ENCODE measurements at places on chromosomes 2 and 18.

DNA sequence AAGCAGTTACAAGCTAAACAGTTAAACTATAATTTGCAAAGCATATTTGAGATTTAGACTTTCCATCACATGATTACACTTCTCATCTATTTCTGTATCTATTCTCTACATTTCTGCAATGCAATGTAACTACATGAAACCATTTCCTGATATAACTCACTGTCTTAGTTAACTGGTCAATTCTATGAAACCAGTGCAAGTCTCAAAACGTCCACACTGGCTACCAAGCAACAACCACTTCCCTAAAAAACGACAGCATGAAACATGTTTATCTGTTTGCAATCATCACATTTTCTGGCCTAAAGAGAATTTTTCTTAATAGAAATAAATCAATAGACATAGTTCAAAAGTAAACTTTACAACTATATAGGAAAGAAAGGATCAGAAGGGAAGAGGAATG is 17.4 kb downstream of the FECH start:
- no peak for DNase-seq

GRCh38 chr2:22518641-22519040 is 866.3 kb upstream of the KLHL29 start:
- no peak for DNase-seq

GRCh38 chr2:202377207-202377761 is 1.2 kb downstream of the BMPR2 start:
- DNase-seq: peak; percentile 71

- DNase-seq: peak; percentile 80
Measured at GRCh38 chr2:181485638-181485946, 28.4 kb downstream of the ITGA4 start.

- no peak for DNase-seq
Measured at GRCh38 chr2:154591294-154591820, 107.1 kb upstream of the KCNJ3 start.

DNA sequence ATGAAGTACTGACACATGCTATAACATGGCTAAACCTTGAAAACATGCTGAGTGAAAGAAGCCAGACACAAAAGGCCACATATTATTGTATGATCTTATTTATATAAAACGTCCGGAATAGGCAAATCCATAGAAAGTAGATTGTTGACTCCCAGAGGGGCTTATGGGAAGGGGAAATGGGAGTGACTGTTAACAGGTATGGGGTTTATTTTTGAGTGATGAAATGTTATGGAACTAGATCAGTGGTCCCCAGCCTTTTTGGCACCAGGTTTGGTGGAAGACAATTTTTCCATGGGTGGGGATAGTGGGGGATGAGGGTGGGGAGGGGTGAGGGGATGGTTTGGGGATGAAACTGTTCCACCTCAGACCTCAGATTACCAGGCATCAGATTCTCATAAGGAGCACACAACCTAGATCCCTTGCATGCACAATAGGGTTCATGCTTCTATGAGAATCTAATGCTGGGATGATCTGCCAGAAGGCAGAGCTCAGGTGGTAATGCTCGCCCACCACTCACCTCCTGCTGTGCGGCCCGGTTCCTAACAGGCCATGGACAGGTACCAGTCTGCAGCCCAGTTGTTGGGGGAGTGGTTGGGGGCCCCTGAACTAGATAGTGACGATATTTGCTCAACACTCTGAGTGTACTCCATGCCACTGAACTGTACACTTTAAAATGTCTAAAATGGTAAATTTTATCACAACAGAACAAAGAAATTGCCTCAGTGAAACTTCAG is 59.1 kb downstream of the EFEMP1 start:
- DNase-seq: no peak

DNA sequence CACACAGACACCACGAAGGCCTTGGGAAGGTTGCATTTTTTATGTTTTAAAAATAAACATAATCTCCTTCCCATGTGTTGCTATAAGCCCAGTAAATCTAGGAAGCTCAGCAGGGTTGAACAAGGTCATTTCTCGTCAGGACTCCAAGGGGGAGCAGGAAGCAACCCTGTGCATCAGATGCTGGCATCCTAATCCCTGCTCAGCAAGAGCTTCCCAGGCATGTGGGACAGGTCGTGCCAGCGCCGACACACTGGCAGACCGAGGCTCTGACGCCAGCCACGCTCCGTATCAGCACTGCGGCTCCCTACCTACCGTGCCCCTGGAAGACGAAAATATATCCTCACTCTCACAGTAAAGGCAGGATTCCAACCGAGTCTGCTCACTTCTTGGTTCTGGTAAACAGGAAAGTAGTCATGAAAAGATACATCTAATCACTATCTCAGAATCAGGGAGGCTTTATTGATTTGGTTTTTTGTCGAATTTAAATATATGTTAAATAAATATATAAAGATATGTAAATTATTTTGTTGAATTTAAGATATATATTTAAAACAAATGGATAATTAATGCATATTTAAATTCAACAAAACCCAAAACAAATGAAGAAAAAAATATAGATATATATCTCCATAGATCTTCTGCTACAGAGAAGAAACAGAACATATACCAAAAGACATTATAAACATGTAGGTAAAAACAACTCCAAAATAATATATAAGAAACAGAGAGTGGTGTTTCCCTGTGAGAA is 61.4 kb downstream of the TXNL1 start:
- no peak for DNase-seq

- no peak for DNase-seq
Measured at GRCh38 chr2:54601339-54601738, 122.1 kb upstream of the EML6 start.

GRCh38 chr2:28350196-28350595 is 42.5 kb upstream of the FOSL2 start:
- DNase-seq: no peak

DNA sequence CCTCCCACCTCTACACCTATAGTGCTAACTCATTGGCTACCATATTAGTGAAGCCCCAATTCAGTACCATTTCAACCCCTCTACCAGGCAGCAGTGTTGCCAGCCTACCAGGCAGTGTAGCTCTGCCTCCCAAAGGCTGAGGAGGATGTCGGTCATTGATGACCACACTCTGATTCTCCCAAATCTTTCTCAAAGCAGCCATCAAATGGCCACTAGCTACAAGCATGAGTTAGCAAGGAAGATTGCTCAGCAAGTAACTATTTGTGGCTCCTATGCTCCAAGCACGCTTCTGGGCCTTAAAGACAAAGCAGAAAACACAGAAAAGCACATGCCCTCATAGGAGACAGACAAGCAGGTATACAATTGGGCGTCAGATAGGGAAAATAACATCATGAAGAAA is 42.7 kb upstream of the AFF3 start:
- no peak for DNase-seq

DNA sequence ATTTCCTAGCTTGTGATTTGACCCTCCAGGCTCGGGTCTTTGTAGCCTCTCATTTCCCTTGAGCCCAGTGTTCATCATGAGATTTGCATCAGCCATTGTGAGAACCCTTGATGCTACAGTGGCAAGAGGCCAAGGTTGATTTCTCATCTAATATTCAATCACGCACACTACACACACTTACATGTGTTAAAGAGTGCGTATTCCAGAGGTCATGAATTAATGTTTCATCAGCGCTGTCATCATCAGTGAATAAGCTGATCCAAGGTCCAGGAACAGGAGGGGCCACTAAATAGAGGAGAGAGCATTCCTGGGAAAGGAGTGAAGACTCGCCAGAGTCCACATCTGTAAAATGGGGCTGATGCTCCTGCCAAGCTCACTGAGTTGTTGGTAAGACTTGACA is 276.1 kb upstream of the SIX2 start:
- no peak for DNase-seq

DNA sequence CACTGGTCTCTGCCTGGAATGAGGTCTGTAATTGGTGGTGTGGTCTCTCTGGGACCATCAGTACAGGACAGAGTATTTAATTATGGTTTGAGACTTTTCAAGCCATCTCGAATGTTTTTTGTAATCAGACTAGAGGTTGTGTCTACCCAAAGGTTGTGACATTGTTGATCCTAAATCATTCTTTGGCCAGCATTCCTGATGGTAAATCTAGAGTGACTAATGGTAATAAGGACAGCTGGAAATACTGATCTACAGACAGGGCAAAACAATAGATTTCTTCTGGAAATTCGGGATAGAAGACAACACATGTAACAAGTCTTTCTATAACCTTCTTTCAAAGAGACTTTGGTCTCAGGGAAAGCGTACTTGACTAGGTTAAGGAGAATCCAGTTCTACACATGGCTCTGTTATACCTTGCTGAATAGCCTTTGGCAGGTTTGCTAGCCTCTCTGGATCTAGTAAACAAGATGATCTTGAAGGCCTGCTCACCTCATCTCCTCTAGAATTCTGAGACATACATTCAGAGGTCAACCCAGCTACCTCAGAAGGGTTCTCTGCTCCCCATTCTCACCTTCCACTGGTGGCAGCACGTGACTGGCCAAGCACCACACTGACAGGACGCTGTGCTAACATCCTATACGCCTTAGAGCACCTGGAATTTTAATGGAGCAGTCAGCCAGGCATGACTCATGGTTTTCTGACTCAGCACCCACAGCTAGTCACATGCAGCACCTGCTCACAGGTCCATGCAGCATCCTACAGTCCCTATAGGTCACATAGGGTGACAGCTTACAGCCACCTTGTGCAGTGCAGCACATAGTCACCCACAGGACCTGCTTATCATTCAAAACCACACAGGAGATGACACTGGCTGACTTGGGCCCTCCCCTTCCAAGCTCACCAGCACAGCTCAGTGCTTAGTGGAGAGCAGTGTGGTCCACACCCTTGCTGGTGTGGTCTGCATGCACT is 12.2 kb downstream of the PLB1 start:
- peak; percentile 79 for DNase-seq

DNA sequence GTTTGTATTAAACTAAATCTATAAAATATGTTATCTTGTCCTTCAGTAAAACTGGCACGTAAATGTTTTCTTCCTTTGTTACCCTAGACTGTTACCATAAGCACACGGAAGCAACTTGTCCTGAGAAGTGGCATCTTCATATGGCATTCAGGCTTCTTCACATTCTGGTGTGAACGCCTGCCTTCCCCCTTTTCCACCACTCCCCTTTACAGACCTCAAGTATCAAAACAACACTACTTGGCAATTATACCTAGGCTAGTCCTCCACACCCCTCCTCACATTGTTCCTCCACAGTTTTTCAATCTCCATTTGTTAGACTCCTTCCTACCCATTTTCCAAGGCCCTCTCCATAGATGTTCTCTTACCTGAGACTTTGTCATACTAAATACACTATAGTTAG is 2.9 kb downstream of the MEX3C start:
- DNase-seq: no peak

GRCh38 chr2:5674026-5674340 is 18.2 kb upstream of the SOX11 start:
- no peak for DNase-seq

DNA sequence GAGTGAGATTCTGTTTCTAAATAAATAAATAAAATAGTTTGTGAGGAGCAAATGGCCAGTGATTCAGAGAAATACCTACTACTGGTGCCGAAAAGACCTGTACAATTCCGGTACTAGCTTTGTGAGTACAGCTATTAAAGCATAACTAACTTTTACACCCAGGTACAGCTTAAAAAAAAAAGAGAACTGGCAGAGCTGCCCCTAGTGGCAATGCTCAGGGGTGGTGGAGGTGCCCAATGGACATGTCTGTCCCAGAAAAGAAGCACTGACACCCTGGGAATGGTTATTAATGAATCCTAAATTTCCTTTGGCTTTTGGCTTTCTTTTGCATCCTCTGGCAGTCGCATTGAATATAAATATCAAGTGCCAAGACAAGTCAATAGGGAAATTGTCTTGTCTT is 87.0 kb downstream of the LIPG start:
- no peak for DNase-seq

- DNase-seq: peak; percentile 80
Measured at GRCh38 chr2:217256251-217256650, 396.4 kb upstream of the TNP1 start.

DNA sequence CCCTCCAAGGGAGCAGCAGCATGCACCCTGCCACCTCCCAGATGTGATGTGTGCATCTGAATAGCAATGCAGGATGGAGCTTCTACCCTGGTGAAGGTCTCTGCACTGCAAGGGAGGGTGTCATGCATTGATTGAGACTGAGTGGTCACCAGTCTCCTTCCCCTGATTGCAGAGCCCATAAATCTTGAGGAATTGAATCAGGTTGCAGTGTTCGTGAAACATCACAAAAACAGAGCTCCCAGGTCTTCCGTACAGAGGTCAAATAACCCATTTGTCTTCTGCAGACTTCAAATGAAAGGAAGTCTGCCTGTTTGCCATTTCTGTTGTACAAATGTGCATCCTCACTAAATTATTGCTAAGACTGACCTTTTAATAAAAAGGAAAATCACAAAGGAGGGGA is 136.8 kb downstream of the WDSUB1 start:
- no peak for DNase-seq

DNA sequence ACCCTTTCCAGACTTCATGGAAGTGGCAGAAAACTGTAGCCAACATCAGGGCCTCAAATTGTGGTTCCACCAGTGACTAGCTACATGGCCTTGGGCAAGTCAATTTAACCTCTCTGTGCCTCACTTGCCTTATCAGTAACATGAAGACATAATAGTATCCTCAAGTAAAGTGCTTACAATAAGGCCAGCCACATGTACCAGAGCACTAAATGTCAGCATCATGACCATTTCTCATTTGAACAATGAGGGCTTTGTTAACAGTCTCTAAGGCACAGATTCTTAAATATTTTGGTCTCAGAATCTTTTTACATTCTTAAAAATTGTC is 5.8 kb upstream of the KCMF1 start:
- no peak for DNase-seq

GRCh38 chr2:237178396-237178795 is 92.7 kb downstream of the COPS8 start:
- no peak for DNase-seq

DNA sequence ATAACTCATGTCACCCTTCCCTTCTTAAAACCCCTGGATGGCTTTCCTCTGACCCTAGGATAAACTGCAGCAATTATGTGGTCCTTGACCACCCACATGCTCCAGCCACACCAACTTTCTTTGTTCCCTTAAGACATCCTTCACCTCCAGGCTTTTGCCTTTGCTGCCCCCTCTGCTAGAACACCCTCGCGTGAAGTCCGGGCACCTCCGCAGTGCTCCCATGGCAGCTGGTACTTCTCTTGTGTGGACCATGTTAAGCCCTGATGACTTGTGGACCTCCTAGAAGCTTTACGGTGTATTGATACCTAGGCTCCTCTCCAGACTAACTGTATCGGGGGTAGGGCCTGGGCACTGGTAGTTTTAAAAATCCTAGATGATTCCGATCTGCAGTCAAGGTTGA is 824 bp upstream of the ABHD1 start:
- no peak for DNase-seq

DNA sequence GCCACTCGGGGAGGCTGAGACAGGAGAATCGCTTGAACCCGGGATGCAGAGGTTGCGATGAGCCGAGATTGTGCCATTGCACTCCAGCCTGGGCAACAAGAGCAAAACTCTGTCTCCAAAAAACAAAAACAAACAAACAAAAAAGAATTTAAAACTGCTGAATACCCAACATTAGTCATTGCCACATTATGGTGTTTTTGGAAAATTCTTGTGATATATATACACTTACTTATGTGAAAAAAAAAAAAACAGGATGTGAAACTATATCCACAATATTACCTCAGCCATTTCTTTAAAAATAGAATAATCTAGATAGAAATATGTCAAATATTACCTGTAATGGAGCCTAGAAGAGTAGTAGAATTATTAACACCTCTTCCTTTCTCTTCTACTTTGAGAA is 288.3 kb upstream of the FN1 start:
- no peak for DNase-seq

GRCh38 chr18:3457261-3457724 is 7.3 kb downstream of the TGIF1 start:
- DNase-seq: no peak

GRCh38 chr2:234492717-234493485 is 4.0 kb downstream of the ARL4C start:
- DNase-seq: peak; percentile 36

- DNase-seq: no peak
Measured at GRCh38 chr2:129914538-129915302, 64.7 kb upstream of the RAB6C start.

All from NCI-H1417 (cell line).